ENCODE measurements at places on chromosomes 12 and 14.

DNA sequence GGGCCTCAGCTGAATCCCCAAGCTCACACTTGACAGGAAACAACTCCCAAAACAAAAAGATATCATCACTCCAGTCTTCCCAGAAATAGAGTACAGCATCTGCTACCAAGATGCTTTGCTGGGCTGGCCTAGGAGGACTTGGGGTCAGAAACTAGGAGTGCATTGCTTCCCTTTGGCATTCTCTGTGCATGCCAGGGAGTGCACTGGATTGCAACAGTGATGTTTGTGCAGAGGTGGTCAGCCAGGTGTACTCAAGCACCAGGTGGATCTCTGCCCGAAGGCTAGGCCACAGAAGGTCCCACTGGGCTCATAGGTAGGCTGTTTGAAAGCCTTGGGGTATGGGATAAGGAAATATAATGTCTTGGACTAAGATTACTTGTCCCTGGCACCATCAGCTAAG lies 51.1 kb downstream of the RAB35 start:
- DNase-seq: no peak

GRCh38 chr14:60819575-60819974 lies 85.0 kb downstream of the MNAT1 start:
- no peak for DNase-seq

DNA sequence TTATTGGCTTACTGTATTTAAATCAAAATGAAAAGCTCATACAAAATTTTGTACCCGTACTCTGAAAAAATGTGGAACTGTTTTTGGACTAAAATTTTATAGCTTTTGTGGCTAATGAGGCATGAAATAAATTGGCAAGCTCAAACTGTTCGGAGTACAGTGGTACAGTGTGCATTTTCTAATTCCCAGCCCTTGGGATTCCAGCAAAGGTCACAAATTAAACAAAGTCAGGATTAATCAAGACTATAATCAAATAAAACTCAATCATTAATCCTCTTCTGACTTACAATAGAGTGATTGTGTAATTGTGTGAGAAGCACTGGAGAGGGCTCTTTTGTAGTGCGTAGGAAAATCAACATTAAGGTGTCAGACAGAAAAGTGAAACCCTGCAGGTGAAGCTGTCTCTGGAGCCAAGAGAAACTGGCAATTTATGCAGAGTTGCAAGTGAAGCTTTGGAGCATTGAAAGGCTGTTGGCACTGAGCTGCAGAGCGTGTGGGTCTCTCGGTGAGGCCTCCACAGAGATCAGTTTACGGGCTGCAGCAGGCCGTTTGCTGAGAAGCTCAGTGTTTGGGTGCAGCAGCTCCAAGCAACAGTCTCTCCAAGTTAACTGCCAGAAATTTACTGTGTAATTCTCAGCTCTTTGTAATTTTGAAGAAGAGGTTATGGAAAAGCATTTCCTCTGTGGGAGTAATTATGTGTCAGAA lies 275.9 kb downstream of the FBXL14 start:
- no peak for DNase-seq

DNA sequence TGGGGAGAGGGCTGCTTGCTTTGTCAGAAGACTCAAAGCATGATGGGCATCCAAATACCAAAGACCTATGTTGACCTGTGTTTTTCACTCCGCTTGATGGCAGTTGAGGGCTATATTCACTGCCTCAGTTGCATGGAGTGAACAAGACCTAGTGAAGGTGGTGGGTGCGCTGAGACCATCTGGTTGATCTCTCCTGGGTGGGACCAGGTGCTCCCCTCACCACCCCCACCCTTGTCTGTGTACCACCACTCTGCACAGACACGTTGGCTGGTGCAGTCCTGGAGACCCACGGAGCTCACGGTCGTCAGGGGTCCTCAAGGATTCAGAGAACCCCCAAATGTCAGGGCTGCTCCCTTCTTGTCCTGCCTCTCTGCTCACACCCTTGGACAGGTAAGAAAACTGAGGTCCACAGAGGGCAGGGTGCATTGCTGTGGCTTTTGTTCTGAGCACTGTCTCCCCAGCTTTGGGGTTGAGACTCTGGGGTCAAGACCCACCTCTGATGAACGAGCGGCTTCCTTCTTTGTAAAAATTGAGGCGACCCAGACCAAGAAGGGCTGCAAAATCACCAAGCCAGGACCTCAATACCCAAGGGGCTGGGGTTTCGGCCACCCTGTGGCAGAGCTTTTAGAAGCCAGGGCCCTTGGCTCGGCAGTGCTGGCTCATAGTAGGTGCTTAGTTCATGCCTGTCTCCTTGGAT lies 166.3 kb upstream of the RTL1 start:
- DNase-seq: no peak

DNA sequence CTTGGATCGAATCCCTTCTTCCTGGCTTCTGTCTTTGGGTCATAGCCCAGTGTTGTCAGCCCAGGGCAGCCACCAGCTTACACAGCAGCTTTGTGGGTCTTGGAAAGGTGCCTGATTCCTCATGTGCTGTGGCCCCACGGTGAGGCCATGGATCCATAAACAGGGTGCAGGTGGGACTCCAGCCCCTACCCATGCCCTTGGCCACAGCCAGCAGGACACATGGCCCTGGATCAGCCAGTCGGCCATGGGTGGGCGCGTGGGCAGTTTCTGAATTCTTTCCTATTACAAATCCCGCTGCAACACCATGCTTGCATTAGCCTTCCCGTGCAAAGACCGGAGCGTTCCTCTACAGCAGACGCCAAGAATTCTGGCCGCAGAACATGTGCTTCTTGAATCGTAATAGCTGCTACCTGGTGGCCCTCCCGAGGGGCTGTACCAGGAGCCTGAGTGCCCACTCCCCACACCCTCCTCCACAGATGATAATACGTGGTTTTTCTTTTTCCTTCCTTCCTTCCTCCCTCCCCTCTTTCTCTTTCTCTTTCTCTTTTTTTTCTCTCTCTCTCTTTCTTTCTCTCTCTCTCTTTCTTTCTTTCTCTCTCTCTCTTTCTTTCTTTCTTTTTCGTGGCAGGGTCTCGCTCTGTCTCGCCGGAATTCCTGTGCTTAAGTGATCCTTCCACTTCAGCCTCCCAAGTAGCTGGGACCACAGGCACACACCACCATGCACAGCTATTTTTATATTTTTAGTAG lies 2.9 kb upstream of the MMP17 start:
- DNase-seq: no peak

GRCh38 chr12:1934831-1935230 lies 16.4 kb upstream of the CACNA2D4 start:
- no peak for DNase-seq

DNA sequence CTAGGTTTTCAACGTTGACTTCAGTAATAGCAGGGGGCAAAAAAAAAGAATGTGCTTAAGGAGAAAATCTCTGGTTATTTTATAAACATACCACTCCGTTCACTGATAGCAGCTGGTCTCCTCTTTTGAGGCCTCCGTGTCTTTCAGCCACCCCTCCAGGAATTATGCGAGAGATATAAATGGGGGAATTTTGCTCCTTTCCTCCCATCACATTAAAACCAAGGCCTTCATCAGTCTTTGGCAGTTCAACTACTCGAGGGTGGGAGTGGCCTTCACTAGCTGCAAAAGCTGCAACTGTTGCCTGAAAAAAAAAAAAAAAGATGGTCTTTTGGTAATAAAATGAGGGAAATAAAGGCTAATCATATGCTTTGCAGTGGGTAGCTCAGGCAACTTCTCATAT lies 92.1 kb downstream of the LIN7A start:
- no peak for DNase-seq

DNA sequence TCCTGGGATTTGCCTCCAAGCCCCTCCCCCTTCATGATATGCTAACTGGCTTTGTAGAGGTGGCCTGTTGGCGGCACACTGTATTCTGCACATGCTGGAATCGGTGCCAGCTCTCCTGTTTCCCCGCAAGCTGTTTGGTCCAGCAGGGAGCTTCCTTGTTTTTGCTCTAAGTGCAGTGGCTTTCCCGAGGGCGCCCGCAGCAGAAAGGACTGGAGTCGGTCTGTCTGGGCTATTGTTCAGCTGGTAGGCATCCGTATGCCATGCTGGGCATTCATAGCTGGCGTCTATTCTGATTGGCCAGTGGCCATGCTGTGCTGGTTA lies 88.9 kb upstream of the MED13L start:
- DNase-seq: no peak

DNA sequence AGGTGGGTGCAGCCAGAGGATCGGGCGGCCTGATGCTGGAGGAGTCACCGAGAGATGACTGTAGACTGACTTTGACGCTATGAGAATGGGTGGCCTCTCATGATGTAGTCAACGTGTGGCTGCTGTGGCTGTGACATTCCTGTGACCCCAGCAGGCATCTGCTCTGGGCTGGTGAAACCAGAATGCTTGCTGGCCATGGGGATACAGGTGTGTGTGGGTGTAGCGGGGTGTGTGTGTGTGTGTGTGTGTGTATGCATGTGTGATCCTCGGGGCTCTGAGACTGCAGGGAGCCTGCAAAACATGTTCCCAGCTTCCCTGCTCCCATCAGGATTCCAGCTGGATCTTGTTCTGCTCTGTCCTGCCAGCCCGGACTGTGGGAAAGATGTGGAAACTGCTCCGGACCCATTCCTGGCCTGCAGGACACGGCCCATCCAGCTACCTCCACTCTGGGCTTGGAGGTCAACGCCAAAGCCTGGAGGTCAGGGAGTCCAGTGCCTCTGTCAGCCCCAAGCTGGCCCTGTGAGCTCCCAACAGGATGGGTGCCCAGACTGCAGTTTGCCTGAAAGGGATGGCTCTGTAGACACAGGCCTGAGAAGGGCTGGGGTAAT lies 18.8 kb upstream of the HHIPL1 start:
- DNase-seq: no peak

DNA sequence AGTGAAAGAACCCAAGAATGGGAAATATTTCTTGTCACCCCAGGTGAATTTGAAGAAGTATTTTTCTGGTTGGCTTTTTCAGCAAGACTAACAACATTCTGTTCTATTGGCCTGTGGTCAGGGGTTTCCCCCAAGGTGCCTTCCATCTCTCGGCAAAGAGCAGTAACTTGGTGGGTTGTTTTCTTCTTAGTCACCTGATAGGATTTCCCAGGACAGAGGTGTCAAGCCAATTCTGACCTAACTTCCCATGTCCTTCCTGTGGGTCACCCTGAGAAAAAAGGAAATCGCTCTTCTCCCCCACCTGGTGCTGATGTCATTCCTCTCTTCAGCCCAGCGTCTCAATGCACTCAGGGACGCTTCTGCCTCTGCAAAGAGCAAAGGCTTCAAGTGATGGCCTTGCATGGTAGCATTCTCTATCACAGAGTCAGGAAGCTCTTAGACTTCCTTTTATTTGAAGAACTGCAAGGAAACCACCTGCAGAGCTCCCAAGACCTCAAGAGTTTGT lies 16.1 kb upstream of the IFNG start:
- DNase-seq: peak; percentile 58

- DNase-seq: no peak
Observed at GRCh38 chr12:105920161-105920684, 218.5 kb downstream of the NUAK1 start.

- no peak for DNase-seq
Observed at GRCh38 chr12:110742096-110742717, 484 bp downstream of the PPP1CC start.

- DNase-seq: no peak
Observed at GRCh38 chr12:124881123-124881522, 17.5 kb upstream of the SCARB1 start.

GRCh38 chr12:81329085-81329484 lies 251.2 kb downstream of the ACSS3 start:
- no peak for DNase-seq

- DNase-seq: no peak
Observed at GRCh38 chr14:26463136-26463535, 134.7 kb downstream of the NOVA1 start.

GRCh38 chr12:27534765-27535161 lies 10.8 kb downstream of the PPFIBP1 start:
- DNase-seq: no peak

DNA sequence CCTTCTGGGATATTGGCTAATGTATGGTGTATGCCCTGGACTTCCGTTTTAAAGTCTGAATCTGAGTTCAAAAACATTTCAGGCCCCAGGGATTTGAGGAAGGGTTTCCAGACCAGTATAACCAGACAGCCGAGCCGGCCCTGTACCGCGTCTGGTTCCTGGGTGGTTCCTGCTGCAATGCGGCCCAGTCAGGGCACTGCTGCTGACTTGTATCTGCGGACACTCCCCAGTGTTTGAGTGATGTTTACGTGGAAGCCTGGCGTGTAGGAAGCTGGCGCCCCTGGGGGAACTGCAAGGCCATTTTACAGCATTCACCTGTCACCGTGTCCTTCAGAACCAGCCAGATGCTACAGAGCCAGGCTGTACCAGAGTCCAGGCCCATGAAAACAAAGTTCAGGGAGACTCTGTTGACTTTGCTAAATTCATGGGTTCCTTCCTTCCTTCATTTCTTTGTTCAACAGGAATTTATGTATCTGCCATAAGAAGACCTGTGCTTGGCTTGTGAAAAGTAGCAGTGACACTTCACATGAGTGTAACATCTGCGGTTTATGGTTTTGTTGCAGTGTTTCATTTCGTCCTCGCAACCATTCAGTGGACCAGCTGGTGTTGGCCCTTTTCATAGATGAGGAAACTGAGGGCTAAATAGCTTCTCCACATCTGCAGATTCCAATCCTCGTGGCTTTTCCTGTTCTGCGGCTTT lies 16.8 kb downstream of the EML1 start:
- no peak for DNase-seq

DNA sequence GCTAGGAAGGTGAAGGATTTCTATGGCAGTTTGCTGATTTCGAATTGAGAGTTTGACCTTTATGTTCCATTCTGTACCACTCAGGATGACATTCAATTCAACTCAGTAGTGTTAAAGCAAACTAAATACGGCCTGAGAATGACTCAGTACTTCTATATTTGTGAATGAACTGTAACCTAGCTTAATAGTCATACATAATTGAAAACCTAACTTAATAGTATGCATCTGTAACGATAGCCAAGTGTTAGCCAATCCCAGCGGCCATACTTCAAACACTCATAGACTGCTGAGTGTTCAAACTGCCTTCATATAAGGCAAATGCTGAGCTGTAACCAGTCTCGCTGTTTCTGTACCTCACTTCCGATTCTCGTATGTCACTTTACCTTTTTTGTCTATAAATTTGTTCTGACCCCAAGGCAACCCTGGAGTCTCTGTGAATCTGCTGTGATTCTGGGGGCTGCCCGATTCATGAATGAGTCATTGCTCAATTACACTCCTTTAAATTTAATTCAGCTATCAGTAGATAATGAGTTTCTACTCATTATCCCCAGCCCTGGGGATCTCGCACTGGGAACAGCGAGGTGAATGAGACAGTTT lies 98.5 kb upstream of the SLC24A4 start:
- DNase-seq: no peak

- DNase-seq: no peak
Observed at GRCh38 chr12:121711361-121712189, 977 bp upstream of the TMEM120B start.

DNA sequence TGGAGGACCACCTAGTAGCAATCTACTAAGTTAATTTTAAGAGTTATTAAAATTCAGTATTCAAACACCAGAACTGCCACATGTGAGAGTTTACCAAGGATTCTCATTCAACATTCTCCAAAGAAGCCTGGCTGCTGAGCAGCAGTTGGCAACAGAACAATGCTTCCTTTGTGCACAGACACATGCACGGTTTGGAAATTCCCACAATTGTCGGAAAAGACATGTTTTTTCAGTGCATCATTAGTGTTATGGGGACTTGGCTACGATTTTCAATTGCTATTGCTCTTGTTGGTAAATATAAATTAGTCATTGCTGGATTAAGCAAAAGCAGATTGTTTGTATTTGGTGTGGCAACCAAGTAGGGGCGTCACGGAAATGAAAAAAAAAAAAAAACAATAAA lies 22.2 kb downstream of the ST8SIA1 start:
- DNase-seq: no peak

Data from hematopoietic multipotent progenitor cell (in vitro differentiated cells).